ENCODE measurements at places on chromosomes 13 and 19. TPM values are rescaled to one million over a fixed set of nuclear protein-coding genes. Genes with fewer than 3 reads are reported as not detected.
A peak's percentile ranks its signal among the peaks of the same experiment; 100 is the strongest.

The ONECUT3 gene
- not detected for total RNA-seq

GRCh38 chr19:6213266-6213595, 66.5 kb downstream of the MLLT1 start:
- H3K27ac ChIP-seq: no peak overlapping the region
- H3K4me1 ChIP-seq: no peaks in the 10 kb centered on the region

DNA sequence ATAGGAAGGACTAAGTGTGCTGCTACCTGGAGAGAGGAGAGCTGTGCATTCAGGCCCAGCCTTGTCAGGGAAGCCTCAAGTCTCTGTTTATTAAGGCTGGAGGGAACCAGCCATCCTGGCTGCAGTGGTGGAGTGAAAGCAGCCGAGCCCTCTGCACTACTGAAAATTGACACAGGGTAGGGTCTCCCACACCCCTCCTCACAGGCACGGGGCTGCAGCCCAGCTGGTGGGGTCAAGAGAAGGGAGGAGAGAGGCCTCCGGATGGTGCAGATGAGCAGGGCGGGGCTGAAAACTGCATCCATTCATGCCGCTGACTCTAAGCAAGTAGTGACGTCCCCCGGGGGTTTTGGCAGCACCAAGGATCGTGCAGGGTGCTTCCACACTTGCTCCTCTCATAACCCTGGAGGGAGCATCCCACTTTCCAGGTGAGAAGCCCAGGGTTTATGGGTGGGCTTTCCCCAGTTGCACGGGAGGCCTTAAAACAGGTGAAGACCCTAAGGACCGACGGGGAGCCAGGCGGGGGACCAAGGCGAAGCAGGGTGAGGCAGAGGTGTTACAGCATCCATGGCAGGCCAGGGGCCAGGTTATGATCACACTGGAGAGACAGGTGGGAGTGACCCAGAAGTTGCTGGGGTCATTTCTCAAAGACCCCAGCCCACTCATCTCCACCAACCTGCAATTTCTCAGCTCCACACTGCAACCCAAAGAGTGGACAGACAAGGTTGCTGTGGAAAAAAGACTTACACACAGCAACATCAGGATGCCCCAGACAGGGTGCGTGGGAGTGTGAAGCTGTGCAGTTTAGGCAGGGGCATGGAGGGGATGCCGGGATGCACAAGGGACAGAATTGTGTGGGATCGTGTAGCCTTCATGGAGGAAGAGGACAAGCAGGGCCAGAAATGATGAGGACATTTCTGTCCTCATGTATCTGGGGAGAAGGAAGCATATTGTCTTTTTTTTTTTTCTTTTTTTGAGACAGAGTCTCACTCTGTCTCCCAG, 36.8 kb downstream of the VSTM2B start:
- no peak overlapping the region for H3K27ac ChIP-seq
- no peak for DNase-seq
- no peak overlapping the region for H3K4me3 ChIP-seq
- H3K36me3 ChIP-seq: no peaks in the 10 kb centered on the region
- H3K4me1 ChIP-seq: peaks cover 14% of the 10 kb centered on the region
- peaks cover 23% of the 10 kb centered on the region for H3K27me3 ChIP-seq

DNA sequence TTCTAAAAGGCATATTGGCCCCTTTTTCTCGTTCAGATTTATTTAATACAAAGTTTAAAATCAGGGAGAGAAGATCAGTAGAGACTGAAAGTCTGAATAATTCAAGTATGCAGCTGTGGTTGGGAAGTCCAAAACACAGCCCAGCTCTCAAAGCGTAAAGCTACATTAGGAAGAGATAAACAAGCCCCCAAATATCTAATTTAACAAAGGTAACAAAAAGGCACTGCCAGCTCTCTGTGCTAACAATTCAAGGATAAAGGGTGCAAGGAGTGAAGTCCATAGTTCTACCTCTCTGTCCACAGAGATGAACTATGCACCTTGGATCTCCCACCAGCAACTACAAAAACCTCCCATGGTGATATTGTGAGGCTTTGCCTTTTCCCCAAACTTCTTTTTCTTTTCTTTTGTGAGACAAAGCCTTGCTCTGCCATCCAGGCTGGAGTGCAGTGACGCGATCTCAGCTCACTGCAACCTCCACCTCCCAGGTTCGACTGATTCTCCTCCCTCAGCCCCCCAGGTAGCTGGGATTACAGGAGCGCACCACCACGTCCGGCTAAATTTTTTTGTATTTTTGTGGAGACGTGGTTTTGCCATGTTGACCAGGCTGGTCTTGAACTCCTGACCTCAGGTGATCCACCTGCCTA, 104.4 kb downstream of the LHFPL6 start:
- no peaks in the 10 kb centered on the region for H3K36me3 ChIP-seq
- peaks cover 3% of the 10 kb centered on the region for H3K27me3 ChIP-seq
- DNase-seq: no peak
- no peak overlapping the region for H3K27ac ChIP-seq
- H3K4me1 ChIP-seq: no peaks in the 10 kb centered on the region

DNA sequence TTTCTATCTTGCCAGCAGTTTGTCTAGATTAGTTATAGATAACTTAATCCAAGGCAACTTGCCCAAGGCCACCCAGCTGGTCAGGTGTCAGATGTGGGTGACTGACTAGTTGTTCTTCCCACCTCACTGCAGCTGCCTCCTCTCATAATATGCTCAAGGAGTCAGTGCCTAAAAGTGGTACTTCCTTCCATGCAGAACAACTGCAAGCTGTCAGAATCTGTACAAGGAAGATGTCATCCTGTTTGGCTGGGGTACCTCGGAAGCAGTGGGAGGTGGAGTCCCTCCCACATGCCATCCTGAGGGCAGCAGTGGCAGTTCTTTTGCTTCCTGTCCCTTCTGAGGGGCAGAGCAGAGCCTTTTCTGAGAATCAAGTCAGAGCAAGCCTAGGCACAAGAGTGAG, 193.2 kb upstream of the RFC3 start:
- no peak overlapping the region for H3K4me3 ChIP-seq
- H3K27ac ChIP-seq: peak overlapping the region; percentile 46
- H3K36me3 ChIP-seq: no peaks in the 10 kb centered on the region
- peak; percentile 26 for DNase-seq
